Activated T-helper 1 cell treated with anti-CD3 and anti-CD28 coated beads, Interleukin-12 subunit alpha, Interleukin-12 subunit beta, Interleukin-2, Interleukin-4 antibody, amounts not matched to agents 30 ng/mL and 10 ng/mL and 1 ng/mL, durations not matched to agents 14 hours and 24 hours and 36 hours (primary cell): ENCODE measurements at places on chromosomes 1 and 21.

DNA sequence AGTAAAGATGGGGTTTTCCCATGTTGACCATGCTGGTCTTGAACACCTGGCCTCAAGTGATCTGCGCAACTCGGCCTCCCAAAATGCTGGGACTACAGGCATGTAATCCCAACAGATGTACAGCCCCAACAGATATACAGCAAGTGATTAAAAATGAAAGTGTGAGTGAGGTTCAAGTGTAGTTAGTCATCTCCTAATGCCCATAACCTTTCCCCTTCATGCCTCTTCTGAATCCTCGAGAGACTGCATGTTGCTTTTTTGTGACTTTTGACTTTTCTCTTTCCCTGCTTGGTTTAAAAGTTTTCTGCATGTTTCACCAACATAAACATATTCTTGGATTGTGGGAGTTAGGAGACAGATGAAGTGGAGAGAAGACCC lies 31.2 kb downstream of the KCNK2 start:
- no peak for DNase-seq

DNA sequence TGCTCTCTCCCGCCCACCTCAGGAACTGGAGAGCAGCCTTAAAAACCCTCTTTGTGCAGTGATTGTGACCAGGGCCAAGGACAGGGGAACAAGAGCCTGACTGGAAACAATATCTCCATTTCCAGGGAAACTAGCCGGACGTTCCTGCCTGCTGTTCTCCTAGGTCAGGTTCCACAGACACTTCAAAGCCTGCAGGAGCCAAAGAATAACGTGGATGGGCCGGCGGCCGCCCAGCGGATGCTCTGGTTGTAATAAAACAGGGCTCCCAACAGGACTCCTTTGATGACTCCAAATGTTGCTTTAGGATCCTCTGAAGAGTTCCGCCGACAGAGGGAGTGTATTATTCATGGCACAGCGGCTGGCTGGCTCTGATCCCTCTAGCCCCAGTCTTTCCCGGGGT lies 162.2 kb downstream of the PLXNA2 start:
- DNase-seq: no peak

DNA sequence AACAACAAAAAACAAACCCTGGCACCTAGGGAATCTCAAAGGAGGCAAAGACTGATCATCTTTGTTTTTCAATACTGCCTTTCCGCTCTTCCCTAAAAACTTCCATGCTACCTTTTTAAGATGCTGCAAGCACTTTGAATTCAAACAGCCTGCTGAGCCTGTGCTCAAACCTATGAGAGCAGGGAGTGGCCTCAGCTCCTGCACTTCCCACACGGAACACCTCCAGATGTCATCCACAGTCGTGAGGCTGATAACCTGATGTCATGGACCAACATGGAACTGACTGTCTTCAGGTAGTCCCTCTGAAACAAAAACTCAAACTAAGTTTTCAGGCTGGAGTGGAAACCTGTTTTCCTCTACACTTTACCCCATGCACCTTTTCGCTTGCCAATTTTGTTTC lies 46.8 kb downstream of the DESI2 start:
- DNase-seq: no peak

DNA sequence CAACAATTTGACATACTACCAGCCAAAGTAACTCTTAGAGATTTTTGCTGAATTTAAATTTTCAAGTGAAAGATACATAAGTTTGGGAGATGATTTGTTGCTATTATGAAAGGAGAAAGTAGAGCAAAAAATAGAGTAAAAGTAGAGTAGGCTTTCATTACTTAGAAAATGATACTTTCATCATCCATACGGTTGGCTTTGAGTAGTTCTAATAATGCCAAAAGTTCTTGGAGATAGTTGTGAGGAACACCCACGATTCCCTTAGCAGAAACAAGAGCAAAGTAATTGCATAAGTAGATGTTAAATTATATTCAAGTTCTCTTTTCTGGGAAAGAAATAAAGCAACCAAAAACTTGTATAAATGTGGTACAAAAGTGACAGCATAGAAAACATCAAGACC lies 95.0 kb upstream of the VAV3 start:
- DNase-seq: no peak

- no peak for DNase-seq
These were observed 29.1 kb downstream of the TRPM2 start for GRCh38 chr21:44382536-44382935.

DNA sequence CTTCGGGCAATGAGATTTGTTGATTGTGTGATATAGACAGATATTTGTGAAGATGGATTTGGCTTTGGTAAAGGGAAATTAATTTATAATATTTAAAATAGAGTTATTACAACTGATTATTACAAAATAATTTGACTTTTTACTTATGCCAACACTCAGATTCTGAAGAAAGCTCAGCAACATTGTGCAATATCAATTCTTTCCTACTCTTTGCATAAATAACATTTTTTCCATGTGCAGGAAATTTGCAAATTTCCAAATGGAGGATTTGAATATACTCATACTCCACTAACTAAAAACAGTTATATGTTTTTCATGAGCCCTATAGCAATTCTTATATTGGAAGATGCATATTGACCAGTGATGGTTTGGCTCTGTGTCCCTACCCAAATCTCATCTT lies 676.4 kb upstream of the ADAMTS5 start:
- no peak for DNase-seq

GRCh38 chr1:7435276-7436055 lies 335.6 kb upstream of the VAMP3 start:
- no peak for DNase-seq

GRCh38 chr1:205669341-205670149 lies 10.8 kb downstream of the SLC45A3 start:
- DNase-seq: no peak

DNA sequence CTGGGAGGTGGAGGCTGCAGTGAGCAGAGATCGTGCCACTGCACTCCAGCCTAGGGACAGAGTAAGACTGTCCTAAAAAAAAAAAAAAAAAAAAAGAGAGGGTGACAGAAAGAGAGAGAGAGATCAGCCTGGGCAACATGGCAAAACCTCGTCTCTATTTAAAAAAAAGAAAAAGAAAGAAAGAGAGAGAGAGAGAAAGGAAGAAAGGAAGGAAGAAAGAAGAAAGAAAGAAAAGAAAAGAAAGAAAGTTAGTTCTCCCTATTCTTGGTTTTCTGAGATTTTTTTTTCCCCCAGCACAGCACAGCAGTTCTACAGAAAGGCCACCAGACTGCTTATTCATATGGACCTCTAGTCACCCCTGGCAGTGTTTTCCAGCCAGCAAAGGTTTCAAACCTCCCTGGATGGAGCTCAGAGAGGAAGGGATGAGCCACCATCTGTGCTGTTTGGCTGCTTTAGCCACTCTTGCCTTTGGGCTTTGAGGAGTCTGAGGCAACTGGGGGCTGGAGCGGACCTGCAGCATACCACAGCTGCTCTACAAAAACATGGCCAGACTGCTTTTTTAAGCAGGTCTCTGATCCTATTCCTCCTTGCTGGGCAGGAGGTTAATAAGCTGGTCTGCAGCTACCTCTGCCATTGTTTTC lies 10.6 kb downstream of the S100A6 start:
- no peak for DNase-seq

DNA sequence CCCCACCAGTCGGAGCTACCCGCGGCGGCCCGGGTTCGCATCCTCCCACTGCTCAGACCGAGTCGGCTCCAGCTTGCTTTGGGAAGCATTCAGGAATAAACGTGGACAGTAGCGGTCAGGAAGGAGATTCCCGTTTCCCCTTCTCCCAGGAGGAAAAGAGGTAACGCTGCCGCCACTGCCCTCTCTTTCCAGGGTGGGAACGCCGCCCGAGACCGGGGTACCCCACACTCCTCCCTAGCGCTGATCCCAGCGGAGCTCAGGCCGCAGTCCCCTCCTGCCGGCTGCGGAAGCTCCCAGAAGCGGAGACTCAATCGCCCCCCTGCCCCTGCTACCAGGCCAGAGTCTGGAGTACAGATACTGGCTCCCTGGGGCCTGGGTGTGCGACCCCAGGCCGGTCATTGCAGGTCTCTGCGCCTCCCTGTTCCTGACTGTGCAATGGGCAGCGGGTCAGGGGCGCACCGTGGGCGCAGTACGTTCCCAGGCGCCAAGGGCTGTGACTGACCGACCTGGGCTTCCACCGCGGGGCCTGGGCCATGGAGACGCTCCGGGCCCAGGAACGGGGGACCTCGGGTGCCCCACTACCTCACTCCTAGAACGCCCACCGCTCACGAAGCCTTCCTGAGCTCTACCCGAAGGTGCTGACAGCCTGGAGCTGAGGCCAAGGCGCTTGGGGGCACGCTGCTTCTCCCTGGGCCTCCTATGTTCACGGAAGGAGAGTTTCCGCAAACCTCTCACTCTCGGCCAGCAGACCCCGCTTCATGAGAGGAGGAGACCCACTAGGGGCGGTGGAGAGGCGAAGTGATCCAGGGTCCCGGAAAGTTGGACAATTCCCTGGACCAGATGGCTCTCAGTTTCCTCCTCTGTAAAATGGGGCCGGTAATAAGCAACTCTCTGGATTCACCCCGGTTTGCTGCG lies 7.8 kb downstream of the DMRTA2 start:
- DNase-seq: no peak

- DNase-seq: no peak
These were observed 704 bp downstream of the ALG6 start for GRCh38 chr1:63368131-63368530.

GRCh38 chr1:101128211-101128727 lies 102.7 kb upstream of the DPH5 start:
- DNase-seq: no peak

GRCh38 chr21:14591882-14592281 lies 45.8 kb upstream of the SAMSN1 start:
- DNase-seq: no peak
